ENCODE measurements at places on chromosomes 1 and 21.
A peak's percentile ranks its signal among the peaks of the same experiment; 100 is the strongest.

DNA sequence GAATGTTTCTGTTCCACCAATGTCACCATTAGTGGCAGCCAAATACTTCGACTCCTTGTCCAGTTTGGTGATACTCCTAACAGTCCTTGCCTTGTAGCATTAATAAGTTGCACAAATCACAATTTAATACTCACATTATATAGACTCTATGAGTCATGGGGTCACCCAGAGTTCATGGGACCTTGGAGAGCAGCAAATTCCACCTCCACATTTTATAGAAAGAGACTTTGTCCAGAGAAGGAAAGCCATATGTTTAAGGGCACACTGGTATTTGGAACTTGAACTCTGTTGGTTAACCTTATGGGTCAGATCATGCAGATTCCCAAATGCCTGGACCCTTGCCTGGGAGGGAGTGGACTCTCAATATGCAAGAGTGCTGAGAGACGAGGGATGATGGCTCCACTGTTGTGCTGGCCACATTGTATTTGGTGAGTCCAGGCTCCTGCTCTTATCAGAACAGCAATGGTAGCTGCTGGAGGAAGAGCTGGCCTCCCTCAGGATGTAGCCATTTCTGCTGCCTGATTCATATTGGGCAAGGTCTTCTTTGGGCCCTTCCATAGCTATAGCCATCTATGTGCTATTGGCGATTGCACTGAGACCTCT lies 30.6 kb downstream of the DNAJC6 start:
- no peak for DNase-seq

DNA sequence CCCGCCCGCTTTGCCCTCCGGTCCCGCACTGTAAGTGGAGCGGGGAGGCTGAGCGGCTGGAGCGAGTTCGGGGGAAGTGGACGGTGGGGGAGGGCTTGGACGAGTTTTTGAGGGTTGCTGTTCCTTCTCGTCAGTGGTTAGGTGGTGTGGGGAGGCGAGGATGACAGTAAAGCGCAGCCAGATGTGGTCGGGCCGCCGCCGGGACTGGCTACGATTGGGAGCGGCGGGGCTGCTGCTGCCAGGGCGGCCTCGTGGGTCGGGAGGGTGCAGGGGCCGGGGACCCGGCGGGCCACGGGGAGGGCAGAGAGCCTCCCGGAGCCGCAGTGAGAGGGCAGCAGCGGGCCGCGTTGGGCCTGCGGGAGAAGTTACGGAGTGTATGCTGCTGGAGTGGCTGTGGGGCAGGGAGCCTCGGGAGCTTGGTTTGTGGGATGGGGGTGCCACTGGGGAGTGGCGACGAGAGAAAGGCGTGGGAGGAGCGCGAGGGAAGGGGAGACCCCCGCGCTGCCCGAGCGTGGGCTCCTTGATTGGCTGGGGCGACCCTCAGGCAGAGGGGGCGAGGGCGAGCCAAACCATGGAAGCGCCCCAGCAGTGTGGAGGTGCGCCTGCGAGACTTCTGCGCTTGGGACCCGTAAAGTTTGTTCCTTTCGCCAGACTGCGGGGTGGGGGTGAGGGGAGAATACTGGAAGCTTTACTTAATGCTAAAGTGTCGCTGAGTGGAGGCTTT lies 2.1 kb downstream of the ADGRL2 start:
- DNase-seq, result peak; percentile 53

GRCh38 chr1:29210278-29211085 lies 20.3 kb downstream of the MECR start:
- DNase-seq, result no peak

DNA sequence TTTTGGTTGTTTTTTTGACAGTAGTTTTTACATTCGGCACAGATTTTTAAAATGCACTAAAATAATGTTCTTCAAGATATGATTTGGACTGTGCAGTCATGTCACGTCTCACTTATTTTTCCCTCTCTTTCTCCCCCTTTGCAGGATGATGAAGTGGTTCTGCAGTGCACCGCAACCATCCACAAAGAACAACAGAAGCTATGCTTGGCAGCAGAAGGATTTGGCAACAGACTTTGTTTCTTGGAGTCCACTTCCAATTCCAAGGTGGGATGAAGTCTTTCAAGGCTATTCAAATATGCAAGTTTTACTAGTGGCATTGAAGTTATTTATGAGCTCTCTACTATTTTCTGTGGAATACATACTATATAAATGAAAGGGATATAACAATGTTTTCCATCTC lies 228.4 kb downstream of the RYR2 start:
- no peak for DNase-seq
